ENCODE measurements at places on chromosomes 16 and 17. TPM values are rescaled to one million over a fixed set of nuclear protein-coding genes. Genes with fewer than 3 reads are reported as not detected.

ZFP1 gene
- total RNA-seq, result 11.8 TPM

MRPL38 gene
- total RNA-seq, result 105 TPM

CDH8 gene
- total RNA-seq, result not detected

CNTNAP1 gene
- 2.2 TPM for total RNA-seq

CAPNS2 gene
- total RNA-seq, result not detected

CCL18 gene
- total RNA-seq, result not detected

KRT20 gene
- total RNA-seq, result not detected

HP gene
- total RNA-seq, result not detected

ENPP7 gene
- not detected for total RNA-seq

APOBR gene
- total RNA-seq, result 12.7 TPM

SPOP gene
- 72.2 TPM for total RNA-seq

CHD9NB gene
- 0.46 TPM for total RNA-seq

TCAP gene
- total RNA-seq, result 1.7 TPM

Measured in T-helper 1 cell treated with Interleukin-12 subunit alpha and Interleukin-12 subunit beta and Interleukin-4 antibody, amounts not matched to agents 30 ng/mL and 1 ng/mL, for 36 hours (primary cell).